ENCODE measurements at places on chromosomes 12 and 14.

GRCh38 chr14:98069712-98070171 is 1202.3 kb downstream of the BCL11B start:
- no peak for DNase-seq

DNA sequence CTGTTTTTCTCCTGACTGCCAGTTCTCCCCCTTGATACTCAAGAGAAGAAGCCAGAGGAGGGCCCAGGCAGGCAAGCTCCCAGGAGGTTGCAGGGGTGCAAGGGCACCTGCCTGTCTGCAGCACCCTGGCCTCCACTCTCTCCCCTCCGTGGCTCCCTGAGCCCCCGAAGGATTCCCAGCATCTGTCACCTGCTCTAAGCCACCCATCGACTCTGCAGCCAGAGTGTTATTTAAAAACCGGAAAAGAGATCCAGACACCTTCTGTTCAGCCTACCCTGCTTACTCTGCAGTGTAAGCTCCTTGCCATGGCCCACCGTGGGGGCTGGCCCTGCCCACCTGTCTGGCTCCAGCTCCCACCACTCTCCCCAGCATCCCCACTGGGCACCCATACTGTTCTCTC is 121.4 kb downstream of the KSR2 start:
- no peak for DNase-seq

DNA sequence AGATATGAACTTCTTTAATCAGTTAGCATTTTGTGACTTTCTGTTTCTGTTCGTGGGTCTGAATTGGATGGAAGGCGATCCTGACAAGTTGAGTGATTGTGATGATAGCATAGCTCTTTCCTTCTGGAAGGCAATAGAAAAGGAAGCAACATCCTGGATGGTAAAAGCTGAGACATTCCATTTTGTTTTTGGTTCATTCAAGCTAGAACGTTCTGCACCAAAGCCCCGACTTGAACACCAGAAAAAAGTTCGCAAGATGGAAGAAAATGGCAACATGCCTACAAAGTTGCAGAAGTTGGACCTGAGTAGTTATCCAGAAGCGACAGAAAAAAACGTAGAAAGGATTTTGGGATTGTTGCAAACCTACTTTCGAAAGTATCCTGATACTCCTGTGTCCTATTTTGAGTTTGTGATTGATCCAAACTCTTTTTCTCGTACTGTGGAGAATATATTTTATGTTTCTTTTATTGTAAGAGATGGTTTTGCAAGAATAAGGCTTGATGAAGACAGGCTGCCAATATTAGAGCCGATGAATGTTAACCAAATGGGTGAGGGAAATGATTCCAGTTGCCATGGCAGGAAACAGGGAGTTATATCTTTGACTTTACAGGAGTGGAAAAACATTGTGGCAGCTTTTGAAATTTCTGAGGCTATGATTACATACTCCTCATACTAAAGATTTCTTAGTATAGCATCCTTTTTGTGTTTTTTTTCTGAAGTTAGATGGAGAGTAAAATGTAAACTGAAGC is 896 bp downstream of the EID3 start:
- no peak for DNase-seq

DNA sequence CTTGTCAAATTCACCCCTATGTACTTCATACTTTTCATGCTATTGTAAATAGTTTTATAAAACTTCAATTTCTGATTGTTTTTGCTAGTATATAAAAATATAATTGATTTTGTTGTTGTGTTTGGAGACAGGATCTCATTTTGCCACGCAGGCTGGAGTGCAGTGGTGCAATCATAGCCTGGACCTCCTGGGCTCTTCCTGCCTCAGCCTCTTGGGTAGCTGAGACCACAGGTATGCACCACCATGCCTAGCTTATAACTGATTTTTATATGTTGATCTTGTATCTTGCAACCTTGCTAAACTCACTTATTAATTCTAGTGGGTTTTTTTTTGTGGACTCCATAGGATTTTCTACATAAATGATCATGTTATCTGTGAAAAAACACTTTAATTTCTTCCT is 23.5 kb downstream of the ATP5MC2 start:
- no peak for DNase-seq

DNA sequence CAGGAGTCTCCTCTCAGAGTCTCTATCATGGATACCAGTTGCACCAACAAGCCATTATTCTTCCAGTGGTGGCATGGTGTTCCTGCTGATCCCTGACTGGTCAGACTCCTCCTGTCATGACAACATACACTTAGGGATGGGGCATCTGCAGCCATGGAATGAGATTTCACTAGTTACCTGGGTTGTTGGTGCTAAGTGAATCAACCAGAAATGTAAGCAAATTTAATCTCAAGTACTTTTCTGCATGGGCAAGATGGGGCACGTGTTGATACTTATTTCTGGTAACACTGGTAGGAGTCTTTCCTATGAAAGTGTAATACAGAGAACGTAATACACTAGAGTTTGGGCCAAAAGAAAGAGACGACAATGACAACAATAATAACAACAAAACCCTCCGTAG is 211.5 kb upstream of the FOXN3 start:
- DNase-seq, result no peak

- DNase-seq, result no peak
These were observed 40.4 kb upstream of the ANO2 start for GRCh38 chr12:5985471-5985870.

DNA sequence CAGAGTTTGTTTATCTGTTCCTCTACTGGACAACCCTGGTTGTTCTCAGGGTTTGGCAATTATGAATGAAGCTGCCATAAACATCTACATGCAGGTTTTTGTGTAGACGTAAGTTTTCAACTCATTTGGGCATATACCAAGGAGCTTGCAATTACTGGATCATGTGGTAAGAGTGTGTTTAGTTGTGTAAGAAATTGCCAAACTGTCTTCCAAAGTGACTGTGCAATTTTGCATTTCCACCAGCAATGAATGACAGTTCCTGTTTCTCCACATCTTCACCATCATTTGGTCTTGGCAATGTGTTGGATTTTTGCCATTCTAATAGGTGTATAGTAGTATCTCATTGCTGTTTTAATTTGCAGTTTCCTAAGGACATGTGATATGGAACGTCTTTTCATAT is 39.8 kb upstream of the FBXO33 start:
- no peak for DNase-seq

- no peak for DNase-seq
These were observed 217.3 kb upstream of the EEA1 start for GRCh38 chr12:93146263-93146939.

DNA sequence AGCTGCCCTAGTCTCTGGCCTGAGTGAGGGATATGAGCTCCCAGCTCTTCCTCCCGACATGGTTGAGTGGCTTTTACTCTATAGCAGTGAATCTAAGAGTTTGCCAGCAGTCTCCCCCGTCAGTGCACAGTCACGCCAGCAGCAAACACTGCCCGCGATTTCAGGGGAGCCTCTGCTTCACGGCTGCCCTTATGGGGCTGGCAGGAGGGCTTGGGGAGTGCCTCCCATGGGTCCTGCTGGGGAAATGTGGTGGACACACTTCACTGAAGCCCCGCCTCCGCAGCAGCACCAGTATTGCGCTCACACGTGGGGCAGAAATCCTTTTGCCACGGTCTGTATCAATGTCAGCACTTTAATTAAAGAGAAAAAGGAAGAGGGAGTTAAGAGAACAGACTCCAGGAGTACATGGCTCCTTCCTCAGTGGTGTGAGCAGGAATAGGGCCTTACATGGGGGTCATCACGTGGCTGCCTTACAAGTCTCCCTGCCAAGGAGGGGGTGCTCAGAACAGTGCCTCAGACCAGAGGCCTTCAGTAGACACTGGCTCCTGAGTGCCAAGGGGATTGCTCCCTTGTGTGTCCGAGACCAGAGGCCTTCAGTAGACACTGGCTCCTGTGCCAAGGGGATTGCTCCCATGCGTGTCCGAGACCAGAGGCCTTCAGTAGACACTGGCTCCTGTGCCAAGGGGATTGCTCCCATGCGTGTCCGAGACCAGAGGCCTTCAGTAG is 55.7 kb downstream of the SFSWAP start:
- no peak for DNase-seq

DNA sequence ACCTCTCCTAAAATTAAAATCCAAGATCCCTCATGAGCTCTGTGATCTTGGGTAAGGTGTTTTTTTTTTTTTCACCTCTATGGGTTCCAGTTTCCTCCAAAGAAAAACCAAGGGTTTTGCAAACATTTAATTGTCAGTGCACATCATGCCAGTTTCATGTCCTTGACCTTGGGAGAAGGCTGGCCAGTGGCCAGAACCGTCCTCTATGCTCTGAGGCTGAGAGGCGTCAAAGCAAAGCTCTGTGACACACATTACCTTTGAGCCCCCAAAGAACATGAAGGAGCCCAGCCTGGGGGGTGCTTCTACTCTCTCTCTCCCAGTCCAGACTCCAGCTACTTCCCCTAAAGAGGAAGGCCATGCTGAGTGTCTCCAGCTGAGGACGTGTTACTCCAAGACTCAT is 145.5 kb upstream of the TMEM132C start:
- DNase-seq, result no peak

GRCh38 chr12:120078868-120079267 is 37.7 kb downstream of the RAB35 start:
- DNase-seq, result no peak

DNA sequence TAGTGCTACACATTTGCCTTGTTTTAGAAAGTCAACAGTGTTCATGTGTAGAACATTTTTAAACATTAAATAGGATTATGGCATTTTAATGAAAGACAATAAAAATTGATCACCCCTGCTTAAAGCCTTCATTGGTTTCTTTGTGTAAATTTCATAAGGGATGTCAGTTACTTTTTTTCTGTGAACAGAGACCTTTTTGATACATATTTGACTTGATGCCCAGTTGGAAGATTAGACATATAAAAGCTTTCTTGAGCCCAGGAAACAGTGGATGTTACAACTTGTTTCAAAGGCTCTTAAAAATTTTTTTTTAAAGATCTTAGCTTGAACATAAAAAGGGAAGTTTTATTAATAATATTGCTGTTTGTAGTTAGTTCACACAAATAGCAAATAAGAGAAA is 168.7 kb upstream of the PDZRN4 start:
- no peak for DNase-seq

- no peak for DNase-seq
These were observed 267.7 kb downstream of the MED13L start for GRCh38 chr12:116009805-116010204.

DNA sequence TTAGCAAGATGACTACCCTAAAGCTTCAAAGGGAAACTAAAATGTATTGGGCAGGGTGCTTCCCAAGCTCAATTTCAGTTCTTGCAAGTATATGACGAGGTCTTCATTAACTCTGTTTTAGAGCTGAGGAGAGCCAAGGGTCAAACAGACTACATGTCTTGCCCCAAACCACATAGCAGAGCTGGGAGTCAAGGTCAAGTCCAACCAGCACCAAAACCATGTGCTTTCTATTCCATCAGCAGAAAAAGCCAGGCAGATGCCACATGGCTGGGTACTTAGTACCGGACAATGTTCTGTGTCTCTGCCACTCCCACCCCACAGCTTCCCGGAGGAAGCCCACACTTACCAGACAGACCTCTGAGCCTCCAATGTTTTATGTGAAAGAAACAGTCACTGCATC is 17.6 kb downstream of the NID2 start:
- DNase-seq, result no peak
